ENCODE measurements at places on chromosomes 2 and 18.

- DNase-seq, result no peak
These were observed 42.4 kb downstream of the CYB5A start for GRCh38 chr18:74249181-74249968.

DNA sequence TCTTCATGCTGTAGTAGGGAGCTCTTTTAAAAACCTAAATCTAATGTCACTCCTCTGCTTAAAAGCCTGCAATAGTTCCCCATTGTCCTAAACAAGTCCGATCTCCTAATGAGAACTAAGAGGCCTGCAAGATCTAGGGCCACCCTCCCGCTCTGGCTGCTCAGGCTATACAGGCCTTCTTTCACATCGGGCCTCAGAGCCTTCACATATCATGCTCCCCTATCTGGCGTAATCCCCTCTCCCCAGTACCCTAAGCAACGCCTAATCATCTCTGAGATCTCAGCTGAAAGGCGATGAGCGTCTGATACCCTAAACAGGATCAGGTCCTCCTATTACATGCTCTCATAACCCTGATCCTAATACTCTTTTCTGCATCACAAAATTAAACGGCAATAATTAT lies 1.9 kb downstream of the MAP4K3 start:
- DNase-seq, result no peak

DNA sequence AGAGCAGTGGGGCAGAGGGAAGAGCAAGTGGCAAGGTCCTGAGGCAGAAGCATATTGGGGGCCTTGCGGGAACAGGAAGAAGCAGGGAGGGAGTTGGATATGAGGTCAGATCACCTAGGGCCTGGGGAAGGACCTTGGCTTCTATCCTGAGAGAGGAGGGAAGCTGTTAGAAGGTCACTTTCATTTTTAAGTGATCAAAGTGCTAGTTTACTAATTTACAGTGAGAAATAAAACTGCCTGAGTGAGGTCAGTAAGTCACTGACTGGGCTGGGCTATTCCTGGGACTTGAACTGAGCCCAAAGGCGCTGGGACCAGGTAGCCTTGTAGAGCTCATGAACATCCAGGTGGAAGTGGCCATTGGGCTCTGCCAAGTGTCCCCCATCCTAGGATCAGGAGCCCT lies 76.6 kb upstream of the B3GNT7 start:
- no peak for DNase-seq

GRCh38 chr18:38520786-38521185 lies 955.2 kb upstream of the CELF4 start:
- peak; percentile 97 for DNase-seq

GRCh38 chr2:38610851-38611801 lies 8.4 kb upstream of the HNRNPLL start:
- DNase-seq, result no peak

- DNase-seq, result no peak
These were observed 236.5 kb upstream of the SALL3 start for GRCh38 chr18:78743078-78743477.

DNA sequence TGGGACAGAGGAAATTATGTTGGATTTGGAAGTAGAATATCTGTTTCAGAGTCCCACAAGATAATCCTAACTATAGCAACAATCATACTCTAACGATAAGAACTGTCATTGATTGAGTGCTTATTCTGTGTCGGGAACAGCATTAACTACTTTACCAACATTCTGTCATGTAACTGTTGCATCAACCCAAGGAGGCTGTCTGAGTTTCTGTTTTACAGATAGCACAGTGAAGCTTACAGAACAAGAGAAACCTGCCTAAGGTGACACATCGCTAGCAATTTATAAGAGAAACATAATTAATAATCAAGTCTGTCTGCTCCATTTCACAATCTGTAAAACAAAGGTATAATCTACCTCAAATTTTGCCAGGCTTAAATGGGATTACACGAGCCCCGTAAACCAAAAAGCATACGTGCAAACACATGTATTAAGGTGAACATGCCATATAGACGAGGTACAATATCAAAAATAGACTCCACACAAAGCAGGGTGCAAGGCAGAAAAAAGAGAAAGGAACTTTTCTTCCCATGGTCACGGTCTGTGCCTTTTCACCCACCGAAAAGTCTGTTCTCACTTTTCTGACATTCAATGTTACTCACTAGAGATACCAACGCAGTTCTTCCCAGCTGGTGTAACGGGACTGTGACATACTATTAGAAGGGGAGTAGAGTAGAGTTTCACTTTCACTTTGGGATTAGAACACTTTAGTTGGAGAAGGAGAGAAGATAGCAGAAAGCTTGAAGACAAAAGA lies 37.2 kb upstream of the SLC8A1 start:
- DNase-seq, result no peak

- no peak for DNase-seq
These were observed 169.4 kb downstream of the LDLRAD4 start for GRCh38 chr18:13387855-13388548.

GRCh38 chr2:61534926-61535325 lies 3.2 kb downstream of the XPO1 start:
- DNase-seq, result no peak

DNA sequence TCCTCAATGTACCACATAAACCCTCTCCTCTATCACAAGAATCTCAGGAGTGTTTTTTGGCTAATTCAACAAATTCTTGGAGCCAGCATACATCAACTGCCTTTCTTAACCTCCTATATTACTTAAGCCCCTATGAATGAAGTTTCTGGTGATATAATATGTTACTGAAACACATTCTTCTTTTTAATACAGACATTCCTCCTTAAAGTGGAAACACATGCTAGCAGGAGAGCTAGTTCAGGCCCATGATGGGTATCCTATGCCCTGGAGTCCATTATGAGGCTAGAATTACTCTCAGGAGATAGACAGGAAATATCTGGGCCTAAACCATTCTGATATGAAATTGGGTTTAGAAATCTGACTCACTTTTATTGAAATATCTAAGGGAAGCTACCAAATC lies 26.6 kb upstream of the RMDN2 start:
- no peak for DNase-seq

- DNase-seq, result no peak
These were observed 227.6 kb downstream of the SEPTIN10 start for GRCh38 chr2:109386004-109386695.

GRCh38 chr2:27838502-27838901 lies 51.7 kb downstream of the RBKS start:
- DNase-seq, result no peak

DNA sequence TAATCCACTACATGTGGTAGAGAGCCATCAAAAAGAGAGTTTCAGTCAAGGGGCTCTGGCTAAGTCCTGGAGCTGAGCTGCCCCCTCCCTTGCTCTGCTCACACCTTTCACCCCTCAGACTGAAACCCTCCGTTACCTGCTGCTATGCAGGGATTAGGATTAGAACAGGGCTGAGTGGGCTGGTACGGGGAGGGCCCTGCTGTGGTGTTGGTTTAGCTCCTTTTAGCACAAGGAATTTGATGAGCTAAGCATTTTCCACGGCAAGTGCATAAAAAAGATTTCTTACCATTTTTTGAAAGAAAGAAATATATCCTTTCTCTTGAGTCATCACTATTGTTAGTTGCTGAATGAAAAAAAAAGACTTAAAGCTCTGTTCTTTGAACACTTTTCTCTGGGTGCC lies 46.3 kb downstream of the TCF7L1 start:
- no peak for DNase-seq

GRCh38 chr2:134619250-134619649 lies 99.5 kb downstream of the TMEM163 start:
- no peak for DNase-seq

DNA sequence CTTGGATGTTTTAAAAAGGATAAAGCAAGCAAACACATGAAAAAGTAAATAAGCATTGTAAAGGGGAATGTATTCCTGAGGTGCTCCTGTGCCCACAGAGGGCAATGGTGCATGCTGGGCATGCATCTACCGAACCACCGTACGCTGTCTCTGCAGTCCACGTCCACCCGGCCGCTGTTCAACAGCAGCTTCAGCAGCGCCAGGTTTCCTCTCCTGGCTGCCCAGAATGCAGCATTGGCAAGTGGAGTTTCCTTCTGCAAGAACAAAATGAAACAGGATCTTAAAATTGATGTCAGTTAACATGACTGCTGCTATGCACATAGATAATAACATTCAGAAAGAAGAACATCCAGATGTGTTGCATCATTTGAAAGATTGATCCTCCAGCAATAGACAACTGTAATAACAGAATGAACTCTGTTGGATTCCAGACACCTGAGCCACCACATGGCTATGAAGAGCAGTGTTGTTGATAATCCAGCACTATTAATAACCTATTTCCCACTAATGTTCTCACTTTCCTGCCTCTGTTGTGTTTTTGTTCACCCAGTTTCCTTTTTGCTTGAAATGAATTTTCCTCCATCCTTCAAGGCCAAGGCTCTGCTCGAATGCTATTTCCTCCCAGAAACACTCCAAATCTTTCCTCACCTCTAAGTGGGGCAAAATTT lies 13.6 kb downstream of the ANKRD29 start:
- no peak for DNase-seq

GRCh38 chr2:204900487-204900886 lies 355.2 kb downstream of the PARD3B start:
- no peak for DNase-seq

DNA sequence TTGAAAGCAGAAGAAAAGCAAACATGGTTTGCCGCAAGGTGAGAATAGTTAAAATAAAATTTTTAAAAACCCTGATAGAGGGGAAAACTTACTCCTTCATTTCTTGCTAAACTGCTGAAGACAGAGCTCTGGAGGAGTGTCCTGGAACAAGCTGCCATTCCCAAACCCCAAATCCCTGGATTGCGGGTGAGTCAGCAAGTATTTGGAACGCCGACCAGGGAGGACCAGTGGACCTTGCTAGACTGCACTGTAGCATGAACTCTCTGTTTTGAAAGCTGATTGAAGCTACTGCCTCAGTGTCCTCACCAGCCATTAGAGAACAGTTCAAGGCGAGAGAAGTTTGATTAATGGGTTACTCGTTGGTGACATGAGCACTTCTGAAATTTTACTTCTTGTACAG lies 99.4 kb upstream of the RASGRP3 start:
- DNase-seq, result no peak

DNA sequence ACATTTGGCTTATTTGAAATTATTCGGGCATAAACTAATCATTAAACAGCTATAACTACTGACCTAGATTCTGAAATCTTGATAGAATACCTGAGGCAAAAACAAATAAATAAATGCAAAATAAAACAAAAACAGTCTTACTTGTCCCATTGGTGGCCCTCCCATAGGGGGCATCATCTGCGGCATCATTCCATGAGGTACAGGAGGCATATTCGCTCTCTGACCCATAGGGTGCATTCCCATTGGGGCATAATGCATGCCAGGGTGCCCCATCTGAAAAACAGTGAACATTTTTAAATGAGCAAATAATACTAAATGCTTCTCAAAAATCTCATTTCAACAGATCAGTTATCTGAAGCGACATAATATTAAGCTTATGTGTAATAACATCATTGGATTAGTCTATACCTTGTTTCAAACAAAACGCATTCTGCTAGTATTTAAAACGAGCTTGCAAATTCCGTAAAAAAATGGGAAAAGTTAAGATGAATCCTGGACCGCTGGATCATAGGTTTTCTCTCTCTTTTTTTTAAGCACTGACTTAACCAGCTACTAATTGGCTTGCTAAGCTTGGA lies 1.3 kb downstream of the PRPF40A start:
- no peak for DNase-seq

DNA sequence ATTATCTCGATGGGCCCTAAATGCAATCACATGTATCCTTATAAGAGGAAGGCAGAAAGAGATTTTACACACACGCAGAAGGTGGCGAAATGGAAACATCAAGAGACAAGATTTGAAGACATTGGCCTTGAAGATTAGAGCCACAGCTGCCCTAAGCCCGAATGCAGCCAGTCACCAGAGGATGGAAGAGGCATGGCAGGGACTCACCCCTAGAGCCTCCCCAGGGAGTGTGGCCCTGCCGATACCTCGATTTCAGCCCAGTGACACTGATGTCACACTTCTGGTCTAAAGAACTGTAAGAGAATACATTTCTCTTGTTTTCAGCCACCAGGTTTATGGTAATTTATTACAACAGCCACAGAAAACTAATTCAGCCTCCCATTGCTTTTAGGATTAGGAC lies 17.4 kb downstream of the TTC39C start:
- no peak for DNase-seq

- DNase-seq, result no peak
These were observed 29.3 kb downstream of the PDE11A start for GRCh38 chr2:178043266-178043665.

- no peak for DNase-seq
These were observed 21.7 kb downstream of the ACSL3 start for GRCh38 chr2:222882484-222882928.

DNA sequence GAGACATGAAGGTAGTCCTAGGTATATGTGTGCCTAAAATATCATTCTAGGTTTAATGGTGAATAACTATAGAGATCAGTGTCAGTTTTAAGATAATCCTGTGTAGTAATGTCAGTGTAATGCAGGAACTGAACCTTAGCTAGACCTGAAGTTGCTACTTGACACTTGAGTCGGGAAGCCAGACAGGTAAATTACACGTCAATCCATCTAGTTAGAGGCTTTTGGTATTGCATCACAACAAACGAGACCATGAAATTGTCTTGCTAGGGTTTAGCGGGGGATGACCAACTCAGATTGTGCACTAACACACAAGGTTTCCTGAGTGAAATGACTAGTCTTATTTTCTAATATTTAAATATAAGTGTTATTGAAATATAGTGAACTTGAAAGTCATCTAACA lies 2.0 kb downstream of the YPEL5 start:
- DNase-seq, result no peak

- DNase-seq, result no peak
These were observed 183.4 kb upstream of the FOSL2 start for GRCh38 chr2:28209261-28209691.

- DNase-seq, result no peak
These were observed 6.8 kb upstream of the DCDC2C start for GRCh38 chr2:3696545-3696944.

- DNase-seq, result no peak
These were observed 149.9 kb downstream of the SEPTIN10 start for GRCh38 chr2:109463891-109464290.

- DNase-seq, result peak; percentile 11
These were observed 695.6 kb downstream of the TSN start for GRCh38 chr2:122451040-122451439.

DNA sequence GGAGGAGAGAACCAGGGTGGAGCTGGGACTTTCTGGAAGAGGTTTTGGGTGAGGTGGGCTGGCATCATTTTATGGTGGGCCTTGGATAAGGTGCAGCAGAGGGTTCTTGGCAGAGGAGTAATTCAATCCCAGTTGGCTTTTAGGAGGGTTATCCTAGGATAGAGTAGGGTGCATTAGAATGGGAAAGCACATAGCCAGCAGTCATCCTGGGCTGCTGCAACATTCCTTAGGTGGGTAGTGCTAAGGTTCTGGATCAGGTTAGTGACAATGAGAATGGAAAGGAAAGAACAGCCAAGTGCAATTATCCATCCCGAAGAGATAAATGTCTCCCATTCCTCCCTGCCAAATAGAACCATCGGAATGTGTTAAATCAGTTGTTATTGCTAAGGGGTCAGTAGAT lies 157.3 kb upstream of the SPRED2 start:
- DNase-seq, result no peak

- no peak for DNase-seq
These were observed 143.9 kb upstream of the SLC39A10 start for GRCh38 chr2:195513119-195513518.

- DNase-seq, result no peak
These were observed 441.5 kb upstream of the TNP1 start for GRCh38 chr2:217301142-217301925.

- DNase-seq, result no peak
These were observed 16.8 kb downstream of the GULP1 start for GRCh38 chr2:188308483-188308882.
